ENCODE measurements at places on chromosomes 12 and 14.

DNA sequence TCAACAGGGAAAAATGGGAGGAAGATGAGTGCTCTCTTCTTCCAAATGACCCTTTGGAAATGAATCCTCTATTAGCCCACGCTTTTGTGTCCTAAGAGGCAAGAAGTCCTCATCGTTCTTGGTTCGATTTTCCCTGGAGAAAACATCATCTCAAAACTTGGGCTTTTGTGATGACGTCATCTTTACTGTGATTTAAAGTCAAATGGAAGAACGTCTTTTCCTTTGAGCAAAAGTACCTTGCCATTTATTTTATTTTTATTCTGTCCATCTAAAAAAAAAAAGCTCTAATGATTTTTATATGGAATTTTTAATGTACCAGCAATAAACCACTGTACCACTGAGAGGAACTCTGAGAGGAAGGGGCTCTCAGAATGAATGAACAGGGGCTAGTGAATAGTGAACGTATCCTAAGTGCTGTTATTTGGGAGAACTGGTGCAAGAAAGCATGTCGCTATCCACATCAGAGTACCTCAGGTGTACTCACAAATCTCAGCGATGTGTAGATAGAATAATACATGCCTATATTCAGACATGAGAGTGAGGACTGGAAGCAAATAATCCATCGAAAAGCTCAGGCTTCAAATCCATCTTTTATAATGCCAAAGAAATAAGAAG is 124.8 kb downstream of the HMGA2 start:
- DNase-seq: no peak

GRCh38 chr14:106024983-106025604 is 498.7 kb downstream of the TMEM121 start:
- no peak for DNase-seq

DNA sequence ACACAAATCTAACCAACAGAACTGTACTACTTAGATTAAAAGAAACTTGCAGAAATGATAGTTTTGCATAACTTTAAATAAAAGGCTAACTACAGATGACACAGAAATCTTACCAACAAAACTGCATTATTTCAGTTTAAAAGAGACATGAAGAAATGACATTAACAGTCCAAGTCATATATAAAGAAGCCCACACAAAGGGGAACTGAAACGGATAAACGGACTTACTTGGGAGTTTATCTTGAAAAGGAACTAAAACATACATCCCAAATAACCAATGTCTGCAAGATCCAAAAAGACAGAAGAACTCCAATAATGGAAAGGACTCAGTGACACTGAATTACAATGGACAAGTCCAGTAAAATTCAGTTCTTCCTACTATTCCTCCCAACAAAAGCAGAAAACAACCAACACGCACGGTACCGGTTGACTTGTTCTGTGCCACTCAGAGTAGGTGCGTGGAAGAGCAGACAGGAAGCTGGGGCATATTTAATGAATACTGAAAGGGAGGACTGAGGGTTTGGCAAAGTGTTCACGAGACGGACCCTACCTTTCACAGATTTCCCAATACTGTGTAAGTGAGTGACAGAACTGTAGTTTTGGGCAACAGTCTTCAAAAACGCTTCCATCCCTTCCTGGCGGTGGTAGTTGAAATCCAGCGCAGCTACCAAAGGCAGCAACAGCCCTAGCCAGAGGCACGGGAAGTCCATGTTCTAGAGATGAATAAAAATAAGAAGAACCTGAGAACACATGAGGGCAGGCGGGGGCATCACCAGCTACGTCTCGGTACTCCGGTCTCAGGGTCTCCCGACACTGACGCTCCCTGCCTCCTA is 627 bp downstream of the CPM start:
- DNase-seq: no peak

DNA sequence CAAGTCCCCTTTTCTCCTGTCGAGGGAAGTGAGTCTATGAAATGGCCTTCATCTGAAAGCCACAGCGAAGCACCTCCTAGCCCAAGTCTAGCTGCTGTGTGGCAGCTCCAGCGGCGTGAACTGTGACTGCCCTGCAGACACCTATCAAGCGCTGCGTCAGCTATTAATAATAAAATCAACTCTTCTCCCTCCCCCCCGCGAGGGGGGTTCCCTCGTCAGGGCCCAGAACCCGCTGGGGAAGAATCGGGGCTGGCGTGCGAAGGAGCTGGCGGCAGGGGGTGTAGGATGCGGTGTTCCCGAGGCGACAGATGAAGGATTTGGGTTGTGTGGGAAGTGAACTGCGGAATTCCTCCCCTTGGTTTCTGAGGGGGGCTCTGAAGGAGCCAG is 662 bp upstream of the ATP2A2 start:
- peak; percentile 67 for DNase-seq

- no peak for DNase-seq
Observed at GRCh38 chr12:53564278-53564677, 57.0 kb upstream of the NPFF start.

GRCh38 chr12:118237052-118237665 is 101.2 kb downstream of the PEBP1 start:
- DNase-seq: no peak

GRCh38 chr12:1502379-1502720 is 92.0 kb downstream of the FBXL14 start:
- no peak for DNase-seq

GRCh38 chr14:91390165-91390778 is 27.3 kb downstream of the CCDC88C start:
- DNase-seq: no peak

GRCh38 chr12:124758266-124759220 is 105.1 kb downstream of the SCARB1 start:
- DNase-seq: no peak

DNA sequence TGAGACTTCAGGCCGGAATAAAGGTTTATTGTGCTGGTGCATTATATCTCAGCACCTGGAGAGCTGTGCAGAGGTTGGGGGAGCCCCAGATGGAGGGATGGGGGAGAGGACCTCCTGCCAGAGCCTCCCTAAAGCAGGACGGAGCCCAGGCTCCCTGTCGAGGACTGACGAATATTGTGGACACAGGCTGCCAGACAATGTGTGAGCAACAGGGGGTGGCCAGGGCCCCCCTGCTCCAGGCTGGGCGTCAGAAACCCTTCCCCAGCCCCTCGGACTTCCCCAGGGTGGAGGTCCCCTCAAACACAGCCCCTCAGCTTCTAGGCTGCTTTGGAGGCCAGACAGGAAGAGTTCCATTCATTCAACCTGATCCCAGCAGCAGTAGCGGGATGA is 8.0 kb downstream of the TMEM119 start:
- no peak for DNase-seq

GRCh38 chr12:26196421-26196716 is 996 bp downstream of the SSPN start:
- DNase-seq: no peak

DNA sequence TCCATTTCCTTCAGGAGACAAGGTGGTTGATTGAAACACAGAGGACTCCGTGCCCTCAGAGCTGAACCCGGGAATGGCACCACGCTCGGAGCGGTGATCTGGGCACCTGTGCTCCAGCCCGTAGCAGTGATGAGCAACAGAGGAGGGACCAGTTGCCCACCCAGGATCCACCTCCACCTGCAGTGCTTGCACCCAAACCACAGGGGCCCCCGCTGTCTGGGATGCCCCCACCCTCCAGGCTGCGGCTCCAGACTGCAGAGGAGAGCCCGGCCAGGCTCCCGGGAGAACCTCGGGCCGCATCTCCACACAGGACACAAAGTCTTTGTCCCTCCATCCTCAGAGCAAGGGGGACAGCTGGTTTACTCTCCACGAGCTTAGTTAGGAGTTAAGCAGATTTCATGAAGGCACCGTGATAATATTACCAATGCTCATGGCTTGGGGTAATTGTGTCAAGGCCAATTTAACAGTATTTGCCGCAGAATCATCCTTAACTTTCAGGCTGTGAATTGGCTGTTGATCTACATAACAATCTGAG is 100.6 kb downstream of the TNFAIP2 start:
- no peak for DNase-seq

- no peak for DNase-seq
Observed at GRCh38 chr14:54535126-54535525, 25.4 kb downstream of the CGRRF1 start.

- no peak for DNase-seq
Observed at GRCh38 chr12:116879509-116880212, 1.6 kb downstream of the HRK start.

GRCh38 chr12:59151243-59151642 is 230.9 kb upstream of the LRIG3 start:
- DNase-seq: no peak

DNA sequence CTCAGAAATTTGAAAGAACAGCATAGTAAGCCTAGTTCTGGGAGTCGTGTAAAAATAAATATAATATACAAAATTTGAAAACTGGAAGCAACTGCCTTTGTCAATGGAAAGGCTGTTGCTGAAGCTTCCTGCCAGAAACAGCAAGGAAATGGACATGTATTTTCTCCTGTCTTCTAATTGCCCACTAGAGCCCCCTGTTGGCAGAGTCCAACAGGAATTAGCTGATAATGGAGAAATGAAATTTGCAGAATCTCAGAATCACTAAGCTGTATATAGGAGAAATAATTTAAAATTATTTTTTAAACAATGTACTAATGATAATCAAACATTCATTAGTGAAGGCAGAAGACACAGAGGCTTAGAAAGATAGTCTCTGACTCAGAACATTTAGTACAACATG is 414.8 kb downstream of the SLC6A15 start:
- DNase-seq: no peak

- DNase-seq: no peak
Observed at GRCh38 chr12:130961921-130962451, 8.3 kb downstream of the ADGRD1 start.

- no peak for DNase-seq
Observed at GRCh38 chr12:19852100-19852855, 413.0 kb downstream of the AEBP2 start.

GRCh38 chr12:91836264-91836663 is 309.4 kb downstream of the BTG1 start:
- no peak for DNase-seq

DNA sequence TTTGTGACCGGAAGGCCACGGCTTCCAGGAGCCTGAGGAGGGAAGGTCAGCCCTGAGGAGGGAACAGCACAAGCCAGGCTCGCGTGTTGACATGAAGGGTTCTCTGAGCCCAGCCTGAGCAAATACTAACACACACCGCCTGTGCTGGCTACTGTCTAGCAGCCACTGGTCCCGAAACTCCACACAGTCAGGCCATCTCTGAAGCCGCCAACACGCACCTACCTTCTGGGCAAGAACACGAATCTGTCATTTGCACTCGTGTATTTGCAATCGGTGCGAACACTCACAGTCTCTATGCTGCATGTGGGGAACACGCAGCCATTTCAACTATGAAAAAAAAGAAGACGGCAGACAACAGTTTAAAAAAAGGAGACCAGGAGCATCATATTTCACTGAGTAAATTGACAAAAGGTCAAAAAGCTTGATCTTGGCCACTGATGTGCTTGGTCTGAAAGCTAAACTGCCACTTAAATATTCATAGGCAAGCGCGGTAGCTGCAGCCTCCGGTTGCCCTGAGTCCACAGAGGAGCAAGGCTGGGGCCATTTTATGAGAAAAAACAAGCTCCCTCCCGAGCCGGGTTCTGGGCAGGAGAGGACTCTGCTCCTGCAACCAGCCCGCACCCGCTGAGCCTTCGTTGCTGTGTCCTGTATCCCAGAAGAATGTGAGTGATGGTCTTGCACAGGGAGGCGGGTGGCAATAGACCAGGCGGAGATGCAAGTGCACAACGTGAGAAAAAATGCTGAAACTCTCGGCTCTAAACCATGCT is 57.8 kb downstream of the RIMBP2 start:
- DNase-seq: no peak

GRCh38 chr14:37623426-37623951 is 28.1 kb downstream of the TTC6 start:
- no peak for DNase-seq

DNA sequence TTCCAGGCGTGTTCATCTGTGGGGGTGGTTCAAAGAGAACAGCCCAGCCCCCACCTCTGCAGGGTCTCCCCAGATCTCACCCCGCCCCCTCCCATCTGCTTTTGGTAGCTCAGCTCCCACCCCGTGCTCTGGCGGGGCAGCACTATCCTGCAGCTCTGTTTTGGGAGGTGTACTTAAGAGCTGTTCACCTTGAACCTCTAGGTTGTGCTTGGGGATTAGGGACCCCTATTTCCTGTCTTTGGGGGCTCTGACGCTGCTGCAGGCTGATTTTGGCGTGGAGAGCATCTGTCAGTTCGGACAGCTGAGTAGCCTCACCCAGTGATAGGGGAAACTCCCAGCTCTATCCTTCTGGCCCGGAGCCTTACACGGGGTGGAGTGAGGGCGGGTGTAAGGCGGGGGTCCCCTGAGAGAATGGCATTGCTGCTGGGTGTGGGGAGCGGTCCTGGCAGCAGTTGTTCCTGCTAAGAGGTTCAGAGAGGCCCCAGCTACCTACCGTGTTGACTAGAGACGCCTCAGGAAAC is 765 bp downstream of the TMEM120B start:
- DNase-seq: peak; percentile 31

- no peak for DNase-seq
Observed at GRCh38 chr12:11568155-11568761, 81.2 kb upstream of the ETV6 start.

- DNase-seq: no peak
Observed at GRCh38 chr12:45416126-45416525, 200.2 kb downstream of the ANO6 start.

DNA sequence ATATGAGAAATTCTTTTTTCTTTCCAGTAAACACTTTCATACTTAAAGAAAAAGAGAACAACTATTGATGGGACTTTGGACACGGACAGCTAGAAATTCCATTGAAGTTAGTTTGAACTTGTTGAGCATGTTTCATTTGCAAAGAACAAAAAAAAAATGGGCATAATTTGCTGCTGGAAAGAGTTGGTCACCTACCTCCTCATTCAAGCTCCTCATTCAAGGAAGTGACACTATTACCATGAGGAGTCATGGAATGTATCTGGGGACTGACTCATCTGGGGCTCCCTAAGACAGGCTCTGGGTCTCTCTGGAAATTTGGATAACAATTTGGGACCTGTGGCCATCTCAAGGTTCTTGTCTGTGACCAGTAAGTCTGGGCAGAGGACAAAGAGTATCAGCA is 50.4 kb downstream of the KICS2 start:
- DNase-seq: no peak

- DNase-seq: no peak
Observed at GRCh38 chr14:70193396-70193795, 4.6 kb upstream of the SLC8A3 start.

DNA sequence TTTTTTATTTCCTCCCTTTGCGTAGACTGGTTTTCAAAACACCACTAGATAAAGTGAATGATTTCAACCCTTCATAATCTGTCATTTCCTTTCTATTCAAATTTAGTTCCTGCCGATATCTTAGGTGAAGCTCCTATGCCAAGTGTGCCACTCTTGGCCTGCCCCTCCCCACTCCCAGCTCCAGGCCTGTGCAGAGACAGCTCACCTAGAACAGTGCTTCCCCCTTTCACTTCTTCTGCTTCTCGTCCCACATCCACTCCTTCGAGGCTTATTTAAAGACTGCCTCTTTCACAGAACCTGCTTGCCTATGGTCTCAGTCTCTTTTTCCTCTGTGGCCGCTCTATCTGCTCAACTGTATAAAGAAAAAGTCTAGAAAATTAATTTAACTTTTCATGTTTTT is 473.8 kb downstream of the RAD51B start:
- DNase-seq: no peak

- no peak for DNase-seq
Observed at GRCh38 chr12:46230983-46231382, 37.9 kb downstream of the SLC38A1 start.

GRCh38 chr14:37623971-37624370 is 28.5 kb downstream of the TTC6 start:
- DNase-seq: no peak
